ENCODE measurements at places on chromosomes 4 and X.

GRCh38 chr4:60201052-60201673 lies 999.0 kb upstream of the ADGRL3 start:
- DNase-seq, result no peak

DNA sequence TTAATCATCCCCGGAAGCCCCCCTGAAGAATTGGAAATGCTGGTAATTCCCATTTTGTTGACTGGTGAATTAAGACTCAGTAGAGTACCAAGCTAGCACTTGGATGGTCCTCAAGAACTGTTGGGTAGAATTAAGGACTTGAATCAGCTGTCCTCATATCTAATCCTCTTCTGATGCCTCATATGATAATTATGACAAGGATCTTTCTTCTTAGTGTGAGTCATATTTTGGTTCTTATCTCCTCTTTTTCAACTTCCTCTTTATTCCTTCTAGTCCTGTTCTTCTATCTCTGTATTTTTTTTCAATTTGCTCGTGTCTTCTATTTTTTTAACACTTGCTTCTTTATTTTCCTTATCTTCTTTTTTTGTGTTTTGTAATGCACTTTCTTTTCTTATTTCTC lies 206.3 kb upstream of the ANXA3 start:
- DNase-seq, result no peak

DNA sequence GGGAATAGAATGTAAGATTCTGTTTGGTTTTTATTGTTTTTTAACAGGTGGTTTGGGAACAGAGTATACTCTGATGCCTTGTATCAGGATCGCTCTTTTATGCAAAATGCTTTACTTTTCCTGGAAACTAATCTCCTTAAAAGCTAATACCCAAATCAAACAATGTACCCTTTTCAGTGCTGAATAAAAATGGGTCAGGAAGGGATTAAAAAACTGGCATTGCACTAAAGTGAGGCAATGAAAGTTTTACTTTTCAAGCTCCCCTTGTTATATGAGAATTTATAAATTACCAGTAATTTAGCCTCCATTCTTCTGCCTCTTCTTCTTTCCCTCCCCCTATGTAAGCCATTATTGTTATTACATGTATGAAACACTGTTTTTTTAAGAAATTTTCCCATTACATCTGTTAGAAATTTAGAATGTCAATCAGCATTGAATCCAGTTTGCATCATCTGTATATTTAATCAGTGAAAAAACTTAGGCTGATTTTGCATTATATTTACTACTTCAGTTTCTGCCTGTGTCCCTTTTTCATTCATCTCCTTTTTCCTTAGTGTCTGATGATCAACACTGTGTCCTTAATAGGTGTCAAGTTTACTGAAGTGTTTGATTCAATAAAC lies 89.7 kb upstream of the NPNT start:
- no peak for DNase-seq

GRCh38 chr4:75254745-75255144 lies 259.5 kb downstream of the RCHY1 start:
- DNase-seq, result no peak

GRCh38 chr4:38055566-38055965 lies 95.4 kb downstream of the PTTG2 start:
- DNase-seq, result no peak

DNA sequence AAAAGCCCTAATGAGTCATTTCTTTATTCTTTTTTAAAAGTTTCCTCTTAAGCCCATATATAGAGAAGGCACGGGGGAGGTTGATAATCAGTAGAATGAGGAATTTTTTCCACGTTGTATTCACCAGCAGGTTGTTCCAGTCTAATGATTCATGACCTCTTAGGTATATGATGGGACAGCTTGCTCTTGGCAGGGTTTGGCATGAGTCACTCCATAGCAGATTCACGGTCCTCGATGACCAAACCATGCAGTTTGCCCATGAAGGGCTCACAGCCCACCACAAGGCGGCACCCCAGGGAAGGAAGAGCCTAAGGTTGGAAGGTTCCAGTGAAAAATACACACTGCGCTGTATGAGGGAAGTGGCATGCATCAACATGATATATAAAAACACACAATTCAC lies 623.8 kb upstream of the DIPK2B start:
- DNase-seq, result no peak

GRCh38 chr4:129672941-129673340 lies 577.0 kb downstream of the C4orf33 start:
- no peak for DNase-seq

DNA sequence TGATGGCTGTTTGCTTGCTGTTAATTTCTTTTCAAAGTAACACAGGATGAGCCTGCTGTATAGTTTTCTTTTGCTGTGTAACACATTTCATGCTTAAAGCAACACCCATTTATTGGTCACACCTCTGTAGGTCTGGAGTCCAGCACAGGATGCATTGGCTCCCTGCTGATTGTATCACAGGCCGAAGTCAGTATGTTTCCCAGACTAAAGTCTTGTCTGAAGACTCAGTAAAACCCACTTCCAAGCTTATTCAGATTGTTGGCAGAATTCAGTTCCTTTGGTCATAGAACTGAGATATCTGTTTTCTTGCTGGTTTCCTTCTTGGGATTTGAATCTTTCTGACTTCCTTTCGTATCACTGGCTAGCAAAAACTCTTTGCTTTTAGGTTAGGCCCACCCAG lies 54.3 kb downstream of the LRP2BP start:
- DNase-seq, result no peak

DNA sequence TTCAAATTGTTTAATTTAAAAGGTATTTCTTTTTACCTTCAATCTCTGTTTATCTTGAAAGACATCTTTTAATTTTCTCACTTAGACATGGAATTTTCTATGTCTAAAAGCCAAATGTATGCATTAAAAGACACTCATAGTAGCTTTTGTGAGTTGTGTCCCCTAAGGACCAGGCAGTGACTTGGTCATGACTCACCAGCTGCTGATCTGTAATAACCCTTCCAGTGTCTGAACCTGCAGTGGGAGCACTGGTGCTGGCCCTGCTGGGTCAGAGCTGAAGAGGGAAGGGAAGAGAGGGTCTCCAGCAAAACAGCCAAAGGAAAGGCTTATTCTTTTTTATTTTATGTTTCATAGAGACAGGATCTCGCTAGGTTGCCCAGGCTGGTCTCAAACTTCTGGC lies 31.1 kb upstream of the SH3D19 start:
- DNase-seq, result no peak

DNA sequence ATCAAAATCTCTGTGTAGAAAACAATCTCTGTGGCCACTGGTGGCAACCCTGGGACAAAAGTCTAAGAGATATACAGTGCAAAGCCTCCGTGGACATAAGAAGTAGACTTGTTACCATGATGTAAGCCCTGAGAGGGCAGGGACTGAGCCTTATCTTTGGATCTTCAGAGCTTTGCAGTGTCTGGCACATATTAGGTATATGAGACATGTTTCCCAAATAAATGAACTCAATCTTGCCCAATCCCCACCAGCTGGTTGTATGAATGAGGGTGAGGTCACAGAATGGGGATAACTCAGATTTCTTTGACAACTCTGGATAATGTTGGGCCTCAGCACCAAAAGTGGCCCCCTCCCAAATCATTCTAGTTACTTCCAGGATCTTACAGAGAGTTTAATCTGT lies 511.4 kb upstream of the DIPK2B start:
- no peak for DNase-seq

DNA sequence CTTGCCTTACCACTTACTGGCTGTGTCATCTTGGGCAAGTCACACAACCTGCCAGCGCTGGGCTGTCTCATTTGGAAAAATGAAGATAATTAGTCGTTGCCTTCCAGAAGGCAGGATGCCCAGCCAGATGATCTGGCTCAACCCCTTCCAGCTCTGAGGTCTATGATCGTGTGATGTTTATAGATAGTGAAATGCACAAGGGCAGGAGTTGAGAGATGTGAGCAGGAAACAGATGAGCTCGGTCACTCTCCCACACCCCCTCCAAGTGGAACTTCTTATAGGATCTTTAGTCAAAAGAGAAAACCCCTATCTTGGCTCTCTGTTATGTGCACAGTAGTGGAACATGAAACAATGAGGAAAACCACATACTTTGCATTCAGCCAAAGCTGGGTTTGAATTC lies 336.8 kb upstream of the PPARGC1A start:
- no peak for DNase-seq

DNA sequence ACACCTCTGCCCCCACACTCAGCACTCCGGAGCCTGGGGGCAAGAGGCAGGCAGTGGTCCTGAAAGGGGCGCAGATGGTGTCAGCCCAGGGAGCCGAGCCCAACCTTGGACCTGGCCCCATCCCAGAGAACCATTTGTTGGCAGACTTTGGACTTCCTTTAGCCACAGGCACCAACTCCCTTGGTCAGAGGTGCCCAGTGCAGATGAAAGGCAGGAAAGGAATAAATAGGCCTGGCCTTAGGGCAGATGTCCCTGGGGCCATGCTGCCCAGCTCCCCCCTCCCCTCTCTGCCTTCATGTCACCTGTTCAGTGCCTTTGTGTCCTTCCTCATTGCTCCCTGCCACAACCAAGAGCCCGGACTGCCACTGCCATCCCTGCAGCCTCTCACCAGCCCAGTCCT lies 52.8 kb downstream of the SEL1L3 start:
- no peak for DNase-seq

GRCh38 chr4:164501074-164501473 lies 252.9 kb upstream of the SMIM31 start:
- no peak for DNase-seq

DNA sequence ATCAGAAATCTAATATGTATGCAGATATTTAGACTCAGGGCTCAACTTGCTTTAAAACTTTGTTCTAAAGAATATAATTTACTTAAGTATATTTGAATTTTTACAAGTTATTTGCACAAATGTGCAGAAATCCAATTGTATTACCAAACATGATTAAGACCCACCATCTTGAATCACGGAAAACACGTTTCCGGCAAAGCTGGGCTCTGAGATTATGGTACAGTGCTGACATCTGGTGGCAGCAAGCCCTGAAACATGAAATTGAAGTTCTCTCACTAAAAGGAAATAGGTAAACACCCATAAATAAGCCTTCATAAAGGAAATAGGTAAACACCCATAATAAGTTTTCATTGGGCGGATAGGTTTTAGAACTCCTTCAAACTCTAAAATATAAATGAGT lies 98.3 kb upstream of the MAOA start:
- peak; percentile 19 for DNase-seq

- no peak for DNase-seq
Observed at GRCh38 chr4:127081041-127081440, 551.7 kb upstream of the INTU start.

DNA sequence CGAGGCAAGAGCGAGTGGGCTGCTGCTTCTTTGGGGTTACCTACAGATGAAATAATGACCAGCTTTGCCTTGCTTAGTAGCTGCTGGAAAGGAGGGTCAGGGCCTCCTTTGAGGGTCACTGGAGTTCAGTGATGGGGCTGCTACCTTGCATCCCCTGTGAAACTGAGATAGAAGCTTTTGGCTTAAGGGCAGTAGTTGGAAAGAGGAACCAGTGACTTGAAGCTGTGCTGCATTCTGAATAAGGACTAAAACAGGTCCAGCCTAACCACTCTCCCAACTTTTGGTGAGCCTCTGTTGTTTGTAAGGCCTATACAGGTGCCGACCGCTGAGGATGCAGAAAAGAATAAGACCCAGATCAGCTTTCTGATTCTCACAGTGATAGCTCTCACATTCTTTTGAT lies 41.2 kb downstream of the RASL11B start:
- DNase-seq, result no peak

GRCh38 chr4:163395055-163395454 lies 51.4 kb downstream of the NPY5R start:
- no peak for DNase-seq

GRCh38 chrX:46202733-46203514 lies 342.3 kb downstream of the ZNF674 start:
- no peak for DNase-seq
